Cardiac septum (tissue), 1 donor: ENCODE measurements at places on chromosomes 2 and 18.

GRCh38 chr18:80252136-80252535 is 4.8 kb upstream of the PARD6G start:
- no peak for DNase-seq

DNA sequence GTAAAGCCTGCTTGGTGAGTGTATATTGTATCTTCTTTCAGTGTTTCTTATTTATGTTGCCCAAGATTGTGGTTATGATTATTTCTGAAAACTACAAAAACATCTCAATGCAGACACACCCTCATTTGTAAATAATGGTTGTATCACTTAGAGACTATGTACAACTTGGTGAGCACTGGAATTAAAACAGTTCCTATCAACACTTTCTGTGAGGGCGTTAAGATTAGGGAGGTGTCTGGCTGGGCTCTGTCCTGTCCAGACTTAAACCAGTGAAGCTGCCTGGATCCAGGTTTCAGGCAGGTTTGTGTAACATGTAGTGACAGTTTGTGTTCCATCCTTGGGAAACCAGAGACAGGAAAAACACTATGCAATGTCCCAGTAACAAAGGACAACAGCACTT is 49.7 kb downstream of the CTAGE1 start:
- no peak for DNase-seq

- no peak for DNase-seq
Measured at GRCh38 chr2:61900281-61900680, 5.2 kb upstream of the COMMD1 start.

DNA sequence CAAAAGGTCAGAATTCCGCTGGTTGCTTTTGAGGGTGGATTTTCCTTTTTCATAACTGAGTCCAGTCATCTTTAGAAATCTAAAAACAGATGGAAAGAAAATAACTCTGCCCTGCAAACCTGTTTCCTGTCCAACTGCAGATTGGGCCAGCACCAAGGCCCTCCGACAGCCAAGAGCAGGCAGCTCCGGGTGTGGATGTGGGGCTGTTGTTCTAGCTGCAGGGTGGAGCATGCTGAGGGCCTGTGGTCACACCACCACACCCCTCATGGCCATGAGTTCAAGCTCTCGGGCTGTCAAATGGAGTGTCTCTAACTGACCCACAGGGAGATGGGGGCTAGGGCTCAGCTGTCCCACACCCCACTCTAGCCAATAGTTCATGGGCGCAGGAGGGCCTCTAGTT is 69.3 kb upstream of the BZW1 start:
- peak; percentile 82 for DNase-seq

- no peak for DNase-seq
Measured at GRCh38 chr2:149441255-149441654, 110.9 kb downstream of the LYPD6 start.

DNA sequence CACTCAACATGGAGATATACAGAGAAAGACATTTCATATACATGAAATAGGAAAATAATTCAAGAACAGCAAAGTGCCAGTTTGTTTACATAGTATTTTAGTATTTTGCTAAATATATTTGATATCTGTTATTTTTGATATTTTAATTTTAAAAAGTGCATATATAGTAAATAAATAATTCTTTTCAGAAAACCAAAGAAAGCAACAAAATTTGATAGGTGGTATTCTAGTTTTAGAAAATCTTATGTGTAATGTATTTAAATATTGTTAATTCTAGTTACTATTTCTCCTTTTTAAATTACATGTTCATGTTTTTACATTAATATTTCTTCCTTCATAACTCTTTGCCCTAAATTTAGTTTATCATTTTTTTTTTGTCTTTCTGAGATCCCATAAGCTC is 34.5 kb upstream of the FAM171B start:
- DNase-seq: no peak

DNA sequence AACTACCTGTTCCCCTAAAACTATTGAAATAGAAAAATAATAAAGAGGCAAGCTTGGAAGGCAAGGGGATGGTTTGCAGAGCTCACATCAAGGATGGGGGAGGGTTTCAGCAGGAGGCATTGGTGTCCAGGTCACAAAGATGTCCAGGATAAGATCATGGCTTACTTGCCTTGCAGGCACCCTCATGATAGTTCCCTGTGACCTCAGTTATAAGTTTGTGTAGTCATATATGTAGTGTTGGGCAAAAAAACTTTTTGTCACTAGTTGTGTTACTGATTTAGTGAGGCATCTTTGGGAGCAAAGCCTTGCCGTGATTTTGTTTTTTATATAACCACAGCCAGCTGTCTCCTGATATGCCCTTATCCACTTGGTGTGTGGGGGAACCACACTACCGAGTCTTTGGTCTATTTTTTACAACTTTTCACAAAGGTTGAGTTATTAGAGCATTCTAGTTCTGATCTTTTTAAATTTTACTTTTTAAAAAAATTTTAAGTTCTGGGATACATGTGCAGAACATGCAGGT is 53.3 kb downstream of the IL1R2 start:
- DNase-seq: no peak

GRCh38 chr2:65554765-65555591 is 122.6 kb upstream of the SPRED2 start:
- DNase-seq: no peak

GRCh38 chr18:50977037-50977760 is 9.4 kb downstream of the ELAC1 start:
- DNase-seq: no peak

- no peak for DNase-seq
Measured at GRCh38 chr2:39706312-39706711, 40.6 kb downstream of the TMEM178A start.

DNA sequence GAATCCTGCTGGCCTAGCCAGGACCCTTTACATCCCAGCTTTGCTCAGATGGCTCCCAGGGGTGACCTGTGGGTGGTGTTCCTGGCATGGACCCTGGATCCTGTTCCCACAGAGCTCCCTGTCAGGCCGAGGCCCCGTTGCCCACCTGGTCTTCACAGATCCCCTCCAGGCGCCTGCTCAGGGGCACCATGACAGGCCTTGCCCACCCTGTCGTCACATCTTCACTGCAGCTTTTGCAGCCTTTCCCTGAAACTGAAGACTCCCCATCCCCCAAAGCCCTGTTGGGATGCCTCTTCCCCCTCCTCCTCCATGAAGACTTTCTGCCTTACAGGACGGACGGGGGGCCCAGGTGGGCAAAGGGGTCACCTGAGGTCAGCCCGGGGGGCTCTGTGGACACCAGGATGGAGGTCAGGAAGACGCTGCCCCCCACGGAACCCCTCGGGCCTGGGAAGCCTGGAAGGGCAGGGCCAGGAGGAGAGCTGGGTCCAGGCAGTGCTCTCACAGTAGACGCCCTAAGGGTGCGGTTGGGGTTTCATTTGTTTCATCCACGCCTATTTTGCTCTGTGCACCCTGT is 13.0 kb upstream of the KIF1A start:
- no peak for DNase-seq

GRCh38 chr2:215808996-215809395 is 204.4 kb downstream of the MREG start:
- DNase-seq: no peak

- DNase-seq: no peak
Measured at GRCh38 chr2:234437642-234438304, 59.1 kb downstream of the ARL4C start.

DNA sequence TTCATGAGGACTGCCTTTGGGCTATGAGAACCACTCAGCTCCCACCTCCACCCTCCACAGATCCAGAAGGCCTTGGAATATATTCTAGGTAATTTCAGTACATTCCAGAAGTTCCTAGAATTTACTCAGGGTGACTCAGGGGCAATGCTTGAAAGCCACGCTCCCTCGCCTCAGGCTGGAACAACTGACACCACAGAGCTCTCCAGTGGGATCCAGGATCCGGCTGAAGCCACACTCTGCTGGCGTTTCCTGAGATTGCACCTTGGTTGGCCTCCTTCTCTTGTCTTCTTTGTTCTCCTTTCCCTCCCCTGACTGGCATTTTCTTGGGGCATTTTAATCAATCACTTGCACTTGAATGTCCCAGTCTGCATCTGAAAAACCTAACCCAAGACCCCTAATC is 92.6 kb upstream of the KCNE4 start:
- DNase-seq: no peak

GRCh38 chr2:9217838-9218770 is 11.5 kb downstream of the ASAP2 start:
- DNase-seq: no peak

DNA sequence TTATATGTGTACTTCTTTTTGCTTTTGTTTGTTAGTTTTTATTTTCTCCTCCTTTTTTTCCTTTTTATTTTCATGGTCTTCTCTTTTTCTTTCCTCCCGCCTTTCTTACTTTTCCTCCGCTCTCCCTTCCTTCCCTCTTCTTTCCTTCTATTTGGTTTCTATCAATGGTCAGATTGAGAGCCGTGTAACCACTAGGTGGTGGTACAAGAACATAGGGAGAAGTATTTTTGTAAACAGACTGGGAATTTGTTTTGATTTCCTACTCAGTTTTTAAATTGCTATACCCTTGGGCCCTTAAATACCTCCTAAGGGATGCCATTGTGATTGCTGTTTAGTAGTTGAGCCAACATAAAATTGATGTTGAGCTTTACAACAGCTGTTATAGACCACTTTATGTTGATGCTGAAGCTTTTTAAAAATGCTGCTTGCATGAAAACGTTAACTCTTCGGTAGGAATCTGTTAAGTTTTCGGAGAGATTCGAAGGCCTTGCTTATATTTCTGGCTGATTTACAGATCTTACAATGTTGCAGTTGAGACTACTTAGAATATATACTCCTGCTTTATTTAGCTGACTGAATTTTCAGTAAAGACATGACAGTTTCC is 124.2 kb downstream of the UBE2E3 start:
- DNase-seq: no peak

DNA sequence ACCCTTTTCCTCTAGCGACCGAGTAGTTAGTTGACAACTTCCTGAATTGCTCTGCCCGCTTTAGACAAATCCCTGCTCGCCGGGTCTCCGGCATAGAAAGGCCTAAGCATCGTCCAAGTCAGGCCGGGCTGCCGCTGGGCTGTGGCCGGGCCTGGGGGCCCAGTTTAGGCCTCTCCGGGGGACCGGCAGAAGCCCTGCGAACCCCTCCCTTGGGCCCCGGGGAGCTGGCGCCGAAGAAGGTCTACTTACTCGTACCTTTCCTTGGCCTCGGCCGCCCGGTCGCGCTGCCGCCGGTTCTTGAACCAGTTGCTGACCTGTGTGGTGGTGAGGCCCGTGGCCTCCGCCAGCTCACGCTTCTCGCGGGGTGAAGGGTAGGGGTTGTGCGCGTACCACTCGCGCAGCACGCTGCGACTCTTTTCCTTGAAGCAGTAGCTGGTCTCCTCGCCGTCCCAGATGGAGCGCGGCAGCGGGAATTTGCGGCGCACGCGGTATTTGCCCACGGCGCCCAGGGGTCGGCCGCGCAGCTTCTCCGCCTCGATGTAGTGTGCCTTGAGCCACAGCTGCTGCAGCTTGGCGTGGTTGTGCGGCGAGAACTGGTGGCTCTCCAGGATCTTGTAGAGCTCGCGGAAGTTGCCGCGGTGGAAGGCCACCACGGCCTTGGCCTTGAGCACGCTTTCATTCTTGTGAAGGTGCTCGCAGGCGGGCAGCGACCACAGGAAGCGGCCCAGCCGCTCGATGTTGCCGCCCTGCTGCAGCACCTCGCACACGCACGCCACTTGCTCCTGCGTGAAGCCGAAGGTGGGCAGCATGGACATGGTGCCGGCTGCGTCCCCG is 739 bp downstream of the SIX2 start:
- DNase-seq: peak; percentile 61

DNA sequence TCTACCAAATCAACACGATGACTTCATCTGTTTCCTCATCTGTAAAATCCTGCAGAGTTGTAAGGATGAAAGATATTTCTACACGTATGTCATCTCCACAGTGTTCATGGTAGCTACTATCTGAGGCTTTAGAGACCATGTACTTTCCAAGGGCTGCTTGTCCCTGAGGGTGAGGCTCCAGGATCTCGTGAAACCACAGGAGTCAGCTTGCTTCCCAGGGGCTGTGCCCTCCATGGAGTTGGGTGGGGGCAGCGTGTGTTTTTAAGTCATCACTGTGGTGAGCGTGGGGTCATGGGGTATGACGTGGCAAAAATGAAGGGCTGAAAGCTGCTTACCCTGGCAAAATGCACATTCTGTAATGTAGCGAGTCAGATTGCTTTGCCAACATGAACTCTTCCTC is 81.6 kb downstream of the ASAP2 start:
- DNase-seq: no peak

DNA sequence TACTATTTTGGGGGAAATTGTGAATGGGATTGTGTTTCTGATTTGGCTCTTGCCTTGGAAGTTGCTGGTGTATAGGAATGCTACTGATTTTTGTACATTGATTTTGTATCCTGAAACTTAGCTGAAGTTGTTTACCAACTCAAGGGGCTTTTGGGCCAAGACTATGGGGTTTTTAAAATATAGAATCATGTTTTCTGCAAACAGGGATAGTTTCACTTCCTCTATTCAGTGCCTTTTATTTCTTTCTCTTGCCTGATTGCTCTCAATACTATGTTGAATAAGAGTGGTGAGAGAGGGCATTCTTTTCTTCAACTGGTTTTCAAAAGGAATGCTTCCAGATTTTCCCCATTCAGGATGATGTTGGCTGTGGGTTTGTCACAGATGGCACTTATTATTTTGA is 1383.8 kb upstream of the ACVR2A start:
- DNase-seq: no peak

DNA sequence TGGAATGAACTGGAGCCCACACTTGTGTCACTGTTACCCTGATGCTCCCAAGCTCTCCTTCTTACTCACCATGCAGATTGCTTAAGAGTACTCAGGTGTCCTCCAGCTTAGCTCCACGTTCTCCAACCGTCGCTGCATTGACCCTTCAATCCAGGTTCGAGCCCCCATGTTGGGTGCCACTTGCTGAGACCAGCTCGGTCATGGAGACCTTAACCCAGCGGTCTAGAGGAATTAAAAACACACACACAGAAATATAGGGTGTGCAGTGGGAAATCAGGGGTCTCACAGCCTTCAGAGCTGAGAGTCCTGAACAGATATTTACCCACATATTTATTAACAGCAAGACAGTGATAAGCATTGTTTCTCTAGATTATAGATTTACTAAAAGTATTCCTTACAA is 229.1 kb upstream of the APCDD1 start:
- no peak for DNase-seq

DNA sequence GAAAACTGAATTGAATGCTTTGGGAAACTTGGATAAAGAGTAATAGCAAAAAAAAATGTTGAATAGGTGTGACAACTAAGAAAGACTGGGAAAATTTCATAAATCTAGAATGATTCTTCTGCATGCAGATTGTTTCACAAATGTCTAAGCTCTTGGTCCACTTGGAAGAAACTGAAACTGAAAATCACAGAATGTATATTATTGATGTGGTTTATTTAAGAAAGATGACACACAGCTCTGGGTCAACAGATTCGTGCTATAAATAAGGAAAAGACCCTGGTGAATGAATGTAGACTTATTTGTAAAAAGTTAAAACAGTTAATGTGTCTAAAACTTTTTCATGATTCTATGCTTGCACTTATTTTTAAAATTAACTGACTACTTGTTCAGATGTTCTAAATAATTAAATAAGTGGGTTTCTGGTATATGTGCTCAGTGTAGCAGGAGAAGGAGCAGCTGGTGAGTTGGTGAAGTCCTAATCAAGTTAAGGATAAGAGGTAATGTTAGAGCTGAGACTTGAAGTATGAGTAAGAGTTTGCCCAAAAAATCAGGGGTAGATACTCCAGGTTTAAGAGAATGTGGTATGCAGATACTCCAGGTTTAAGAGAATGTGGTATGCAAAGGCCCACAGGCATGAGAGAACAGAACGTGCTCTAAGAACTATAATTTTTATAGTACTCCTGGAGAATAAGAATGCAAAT is 24.5 kb downstream of the UGP2 start:
- no peak for DNase-seq

- DNase-seq: no peak
Measured at GRCh38 chr18:70234667-70235459, 29.4 kb upstream of the RTTN start.
